ENCODE measurements at places on chromosomes 2 and 18.
A peak's percentile ranks its signal among the peaks of the same experiment; 100 is the strongest.

DNA sequence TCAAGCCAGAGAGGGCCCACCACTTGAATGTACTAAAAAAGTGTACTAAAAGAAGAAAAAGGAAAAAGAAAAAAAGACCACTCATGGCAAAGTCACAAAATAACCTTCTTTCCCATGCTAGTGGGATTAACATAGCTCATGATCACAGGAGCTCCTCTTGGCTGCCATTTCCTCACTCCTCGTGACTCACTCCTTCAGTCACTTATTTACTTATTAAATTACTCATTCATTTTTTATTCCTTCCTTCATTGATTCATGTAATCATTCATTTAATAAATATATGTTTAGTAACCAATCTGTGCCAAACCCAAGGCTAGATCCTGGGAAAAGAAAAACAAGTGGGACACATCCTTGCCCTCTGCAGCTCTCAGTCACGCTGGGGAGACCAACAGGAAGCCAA is 300.5 kb downstream of the INSIG2 start:
- no peak for DNase-seq

- DNase-seq: no peak
These were observed 68.8 kb downstream of the EMX1 start for GRCh38 chr2:72985891-72986683.

DNA sequence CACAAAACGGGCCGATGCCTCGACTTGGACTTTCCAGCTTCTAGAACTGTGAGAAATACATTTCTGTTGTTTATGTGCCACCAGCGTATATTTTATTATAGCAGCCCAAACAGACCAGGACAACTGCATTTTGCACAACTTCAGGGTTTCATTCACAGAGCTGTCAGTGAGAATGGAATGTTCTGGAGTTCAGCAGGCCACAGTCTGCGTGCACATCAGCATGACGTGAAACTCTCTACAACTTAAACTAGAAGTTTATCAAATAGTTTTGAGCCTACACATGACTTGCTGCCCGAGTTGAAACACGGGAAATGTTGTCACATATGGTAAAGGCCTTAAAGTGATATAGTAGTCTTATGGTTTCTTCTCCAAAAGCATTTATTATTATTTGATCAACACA is 3.9 kb upstream of the TRIB2 start:
- DNase-seq: no peak

GRCh38 chr18:57748770-57749603 is 54.1 kb downstream of the ATP8B1 start:
- DNase-seq: no peak

GRCh38 chr18:75350857-75351256 is 76.6 kb downstream of the SMIM21 start:
- no peak for DNase-seq

DNA sequence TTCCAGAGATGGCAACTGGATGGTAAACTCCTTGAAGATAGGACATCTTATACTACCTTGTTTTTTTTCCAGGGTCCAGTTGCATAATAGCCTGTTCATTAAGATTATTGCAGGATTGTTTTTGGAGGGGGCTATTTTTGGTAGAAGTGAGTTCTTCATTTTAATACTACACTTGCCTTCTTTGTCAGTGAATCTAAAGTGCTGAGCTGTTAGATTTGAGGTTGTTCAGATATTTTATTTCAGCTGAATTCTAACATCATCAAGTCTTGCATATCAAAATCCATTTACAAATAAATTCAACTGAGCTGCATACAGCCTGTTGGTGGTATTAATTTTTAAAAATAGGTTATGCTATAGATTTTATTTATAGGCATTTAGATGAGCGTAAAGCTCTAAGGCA is 72.1 kb downstream of the PLCL1 start:
- DNase-seq: no peak

GRCh38 chr18:61600422-61600821 is 267.2 kb downstream of the CDH20 start:
- DNase-seq: no peak

DNA sequence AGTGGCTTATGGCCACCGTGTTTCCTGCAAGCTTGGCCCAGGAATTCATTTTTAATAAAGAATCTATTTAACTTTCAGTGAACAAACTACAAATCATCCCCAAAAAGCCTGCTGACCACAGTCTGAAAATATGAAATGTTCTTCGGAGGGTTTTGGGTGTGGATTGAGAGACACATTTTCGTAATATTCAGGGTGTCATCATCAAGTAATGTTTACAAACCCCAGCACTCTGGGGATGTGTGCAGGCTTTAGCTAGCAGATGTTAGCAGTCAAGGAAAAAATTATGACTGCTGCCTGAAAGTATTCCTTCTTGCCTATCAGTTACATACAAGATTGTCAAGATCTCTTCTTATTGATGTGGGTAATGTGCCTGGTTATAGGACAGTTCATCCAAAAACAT is 143.9 kb upstream of the FN1 start:
- no peak for DNase-seq

DNA sequence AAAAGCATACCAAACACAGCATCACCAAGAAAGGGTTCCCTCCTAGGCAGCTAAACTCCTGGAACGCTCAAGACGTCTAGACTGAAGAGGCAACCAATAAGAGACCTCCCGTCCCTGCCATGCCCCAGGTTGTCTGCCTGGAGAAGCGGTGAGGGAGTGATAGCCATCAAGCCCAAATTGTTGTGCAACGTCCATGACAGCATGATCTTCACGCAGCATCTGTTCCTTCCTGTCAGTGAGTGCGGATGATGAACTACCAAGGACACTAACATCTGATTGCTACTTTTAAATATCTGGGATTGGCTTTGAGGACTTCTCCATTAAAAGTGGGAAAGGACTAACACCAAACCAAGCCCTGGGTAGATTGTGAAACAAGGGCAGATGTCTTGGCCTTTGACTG is 149.7 kb downstream of the TXNL1 start:
- DNase-seq: no peak

- DNase-seq: no peak
These were observed 17.2 kb downstream of the SNORC start for GRCh38 chr2:232887171-232887850.

- DNase-seq: peak; percentile 59
These were observed 7.3 kb upstream of the PRLH start for GRCh38 chr2:237558961-237559641.

- peak; percentile 70 for DNase-seq
These were observed 338.9 kb downstream of the CCDC85A start for GRCh38 chr2:56522605-56523089.

DNA sequence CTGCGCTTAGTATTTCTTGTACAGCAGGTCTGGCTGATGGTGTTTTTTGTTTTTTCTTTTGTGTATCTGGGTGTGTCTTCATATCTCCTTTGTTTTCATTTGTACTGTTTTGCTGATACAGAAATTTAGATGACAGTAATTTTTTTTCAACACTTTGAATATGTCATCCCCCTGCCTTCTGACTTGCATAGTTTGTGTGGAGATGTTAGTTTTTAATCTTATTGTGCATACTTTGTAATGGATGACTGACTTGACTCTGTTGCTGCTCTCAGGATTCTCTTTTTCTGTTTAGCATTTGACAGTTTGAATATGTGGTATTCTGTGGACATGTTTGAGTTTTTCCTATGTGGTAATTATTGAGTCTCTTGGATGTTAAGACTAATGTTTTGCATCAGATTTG is 161.3 kb downstream of the ZNF407 start:
- no peak for DNase-seq

DNA sequence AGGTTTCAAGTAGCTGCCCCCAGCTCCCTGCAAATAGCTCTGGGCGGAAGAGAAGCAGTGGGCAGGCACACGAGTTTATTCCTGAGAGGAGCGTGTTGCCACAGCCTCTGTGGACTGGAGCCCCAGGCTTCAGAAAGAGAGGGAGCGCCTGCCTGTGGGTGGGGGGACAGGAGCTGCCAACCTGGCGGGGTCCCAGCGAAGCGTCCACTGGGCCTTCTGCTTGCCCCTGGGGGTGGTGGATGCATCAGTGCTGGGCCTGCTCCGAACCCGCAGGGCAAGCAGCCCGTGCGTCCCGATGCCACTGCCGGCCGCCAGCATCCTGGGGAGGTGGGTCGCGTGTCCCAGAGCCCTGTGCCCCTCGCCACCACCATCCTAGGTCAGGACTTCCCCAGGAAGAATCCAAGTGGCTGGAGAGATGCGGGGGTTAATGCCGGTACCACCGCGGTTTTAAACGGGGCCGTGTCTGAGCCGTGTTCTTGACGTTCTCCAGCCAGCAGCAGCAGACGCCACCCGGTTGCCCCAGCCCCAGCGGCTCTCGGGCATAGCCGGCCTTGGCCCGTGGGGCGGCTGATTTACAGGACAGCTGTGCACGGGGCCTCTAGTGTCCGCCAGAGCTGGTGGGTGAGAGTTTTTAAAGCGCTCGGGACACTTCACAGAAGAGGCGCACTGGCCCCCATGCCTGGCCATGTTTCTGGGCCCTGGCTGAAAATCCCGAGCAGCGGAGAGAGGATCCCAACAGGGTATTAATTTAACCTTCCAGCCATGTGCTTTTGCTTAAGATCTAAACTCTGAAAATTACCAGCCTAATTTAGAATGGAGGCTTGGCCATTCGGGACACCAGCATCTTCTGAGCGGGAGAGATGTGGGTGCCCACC is 84.7 kb downstream of the NFATC1 start:
- DNase-seq: no peak

All from NCI-H1694 (cell line).